ENCODE measurements at places on chromosomes 11 and 22.

GRCh38 chr11:44532809-44533208, 32.7 kb upstream of the CD82 start:
- DNase-seq = no peak

DNA sequence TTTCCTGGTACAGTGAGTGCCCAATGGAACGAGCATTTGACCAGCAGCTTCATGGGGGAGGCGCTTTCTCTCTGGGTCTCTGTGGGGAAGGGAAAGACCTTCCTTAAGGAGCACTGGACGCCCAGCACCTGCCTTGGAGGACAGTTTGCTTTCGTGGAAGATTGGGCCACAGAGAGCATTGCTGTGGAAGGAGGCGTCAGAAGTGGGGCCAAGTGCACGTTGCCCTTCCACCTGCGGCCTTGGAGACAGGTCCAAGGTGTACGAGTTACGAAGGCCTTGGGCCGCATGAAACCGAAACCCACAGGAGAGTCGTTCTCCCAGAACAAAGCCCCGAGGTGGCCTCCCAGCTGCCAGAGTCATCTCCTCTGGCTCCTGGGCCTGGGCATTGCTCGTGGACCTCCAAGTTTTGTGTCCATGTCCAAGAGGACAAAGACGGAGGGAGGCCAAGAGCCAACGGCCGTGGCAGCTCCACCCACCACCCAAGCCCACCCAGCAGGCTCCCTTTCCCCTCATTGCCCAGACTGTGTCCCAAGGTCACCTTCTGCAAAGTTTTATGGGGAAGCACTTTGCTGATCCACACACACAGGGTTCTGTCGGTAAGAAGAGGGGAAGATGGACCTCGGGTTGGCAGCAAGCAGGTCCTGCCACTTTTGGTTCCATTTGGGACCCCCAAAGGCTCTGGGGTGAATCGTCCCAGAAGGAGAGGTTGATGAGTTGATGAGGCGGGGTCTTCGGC, 5.8 kb upstream of the NLRP6 start:
- peak; percentile 28 for DNase-seq

DNA sequence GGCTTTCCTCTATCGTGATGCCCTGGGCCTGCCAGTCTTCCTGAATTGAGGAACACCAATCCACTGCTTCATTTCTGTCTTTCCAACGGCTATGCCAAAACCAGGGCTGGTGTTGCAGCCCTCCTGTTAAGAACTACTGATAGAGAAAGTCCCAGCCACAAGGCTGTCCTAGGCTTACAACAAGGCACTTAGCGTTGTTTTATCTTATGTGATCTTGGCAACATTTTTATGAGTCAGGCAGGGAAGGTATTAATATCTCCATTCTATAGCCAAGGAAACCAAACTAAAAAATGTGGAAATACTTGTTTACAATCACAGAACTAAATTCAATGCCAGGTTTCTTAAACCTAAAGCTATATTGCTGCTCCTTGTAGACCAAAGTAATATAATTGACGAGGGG, 89.9 kb upstream of the AMOTL1 start:
- no peak for DNase-seq

- DNase-seq = no peak
These were observed 201.4 kb downstream of the BLID start for GRCh38 chr11:121914508-121915059.

DNA sequence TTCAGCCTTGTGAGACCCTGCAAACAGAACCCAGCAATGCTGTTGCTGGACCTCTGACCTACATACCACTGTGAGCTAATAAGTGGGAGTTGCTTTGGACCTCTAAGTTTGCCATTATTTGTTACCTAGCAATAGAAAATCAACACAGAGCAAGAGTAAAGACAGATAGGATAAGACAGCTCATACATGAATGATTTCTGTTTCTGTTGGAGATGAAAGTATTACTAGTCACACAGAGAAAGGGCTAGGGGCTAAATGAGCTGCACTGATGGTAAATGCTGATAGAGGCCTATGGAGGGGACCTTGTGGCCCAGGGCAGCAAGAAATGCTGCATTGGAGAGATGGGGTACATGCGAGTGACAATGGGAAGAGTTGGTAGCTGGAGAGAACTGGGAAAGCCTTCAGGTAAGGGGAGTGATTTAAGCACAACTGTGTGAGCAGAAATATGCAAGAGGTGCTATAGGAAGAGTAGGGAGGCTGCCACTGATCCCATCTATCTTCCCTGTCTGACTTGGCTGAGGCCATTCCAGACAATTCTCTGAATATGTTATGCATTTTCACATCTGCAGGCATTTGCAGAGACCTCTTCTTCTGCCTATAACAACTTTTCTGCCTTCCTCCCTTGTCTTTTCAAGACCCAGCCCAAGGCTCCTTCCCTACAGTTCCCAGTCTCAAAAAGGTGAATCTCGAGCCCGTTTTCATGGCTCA, 46.1 kb upstream of the SYN3 start:
- DNase-seq = no peak

GRCh38 chr11:118763041-118763440, 27.9 kb downstream of the DDX6 start:
- DNase-seq = no peak

DNA sequence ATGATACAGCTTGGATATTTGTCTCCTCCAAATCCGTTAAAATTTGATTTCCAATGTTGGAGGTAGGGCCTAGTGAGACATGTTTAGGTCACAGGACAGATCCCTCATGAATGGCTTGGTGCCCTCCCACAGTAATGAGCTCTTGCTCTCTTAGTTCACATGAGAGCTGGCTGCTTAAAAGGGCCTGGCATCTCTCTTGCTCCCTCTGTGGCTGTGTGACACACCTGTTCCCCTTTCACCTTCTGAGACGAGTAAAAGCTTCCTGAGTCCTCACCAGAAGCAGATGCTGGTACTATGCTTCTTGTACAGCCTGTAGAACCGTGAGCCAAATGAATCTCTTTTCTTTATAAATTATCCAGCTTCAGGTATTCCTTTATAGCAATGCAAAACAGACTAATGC, 3.5 kb downstream of the VPS37C start:
- DNase-seq = no peak

DNA sequence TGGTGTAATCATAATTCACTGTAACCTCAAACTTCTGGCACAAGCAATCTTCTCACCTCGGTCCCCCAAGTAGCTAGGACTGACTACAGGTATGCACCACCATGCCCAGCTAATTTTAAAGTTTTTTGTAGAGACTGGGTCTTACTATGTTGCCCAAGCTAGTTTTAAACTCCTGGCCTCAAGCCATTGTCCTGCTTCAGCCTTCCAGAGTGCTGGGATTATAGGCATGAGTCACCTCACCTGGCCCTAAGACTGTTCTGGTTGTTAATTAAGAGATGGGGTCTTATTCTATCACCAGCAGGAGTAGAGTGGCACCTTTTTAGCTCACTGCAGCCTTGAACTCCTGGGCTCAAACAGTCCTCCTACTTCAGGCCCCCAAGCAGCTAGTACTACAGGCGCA, 52.0 kb upstream of the DEPDC7 start:
- DNase-seq = no peak

- no peak for DNase-seq
These were observed 61.9 kb downstream of the TSPAN18 start for GRCh38 chr11:44788536-44789261.

GRCh38 chr11:117861151-117862018, 15.1 kb downstream of the FXYD6 start:
- DNase-seq = no peak

DNA sequence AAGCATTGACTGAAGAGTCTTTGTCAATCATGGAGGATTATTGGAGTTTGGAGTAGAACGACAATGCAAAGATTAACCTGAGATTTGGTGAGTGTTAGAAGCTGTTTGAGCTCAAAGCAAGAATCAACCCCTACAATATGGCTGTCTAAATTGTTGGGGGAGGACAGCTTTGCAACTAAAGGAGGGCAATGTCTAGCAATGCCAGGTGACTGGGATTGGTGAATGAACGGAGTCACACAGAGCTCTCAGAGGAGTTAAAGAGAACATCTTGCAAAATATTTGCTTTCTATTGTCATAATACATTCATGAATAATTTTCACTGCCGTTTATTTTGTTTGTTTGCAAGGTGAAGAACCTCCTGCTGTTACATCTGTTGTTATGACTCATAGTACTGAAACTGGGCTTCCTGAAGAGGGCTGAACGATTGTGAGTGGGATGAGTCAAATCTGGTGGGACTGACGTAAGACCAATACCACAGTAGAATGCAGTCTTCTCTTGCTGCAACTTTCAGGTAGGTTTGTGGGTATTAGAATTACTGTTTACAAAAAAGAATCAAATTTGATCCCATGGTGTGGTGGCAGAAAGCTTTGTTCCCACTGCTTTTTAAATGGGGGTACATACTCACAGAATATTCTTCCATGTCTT, 281.9 kb downstream of the CADM1 start:
- no peak for DNase-seq

- DNase-seq = no peak
These were observed 1312.9 kb downstream of the FAM181B start for GRCh38 chr11:81420668-81421250.

DNA sequence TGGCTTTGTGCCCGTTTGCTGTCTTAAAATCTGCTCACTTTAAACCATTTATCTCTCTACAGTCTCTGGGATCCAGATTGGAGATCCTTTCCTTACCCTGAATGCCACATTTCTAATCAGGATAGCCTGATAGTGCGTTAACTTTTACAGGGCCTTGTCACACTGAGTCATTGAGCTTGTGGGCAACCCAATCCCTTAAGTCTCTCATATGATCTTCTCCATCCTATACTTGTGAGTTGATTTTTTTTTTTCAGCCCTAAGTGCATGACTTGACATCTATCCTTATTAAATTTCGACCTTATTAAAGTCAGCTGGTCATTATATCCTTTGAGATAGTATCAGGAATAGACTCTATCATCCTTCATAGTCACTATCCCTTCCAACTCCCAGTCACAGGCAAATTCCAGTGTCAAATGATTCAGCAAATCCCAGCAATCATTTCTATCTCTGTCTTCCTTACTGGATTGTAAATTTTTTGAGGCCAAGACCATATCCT, 57.7 kb downstream of the TEAD1 start:
- no peak for DNase-seq

DNA sequence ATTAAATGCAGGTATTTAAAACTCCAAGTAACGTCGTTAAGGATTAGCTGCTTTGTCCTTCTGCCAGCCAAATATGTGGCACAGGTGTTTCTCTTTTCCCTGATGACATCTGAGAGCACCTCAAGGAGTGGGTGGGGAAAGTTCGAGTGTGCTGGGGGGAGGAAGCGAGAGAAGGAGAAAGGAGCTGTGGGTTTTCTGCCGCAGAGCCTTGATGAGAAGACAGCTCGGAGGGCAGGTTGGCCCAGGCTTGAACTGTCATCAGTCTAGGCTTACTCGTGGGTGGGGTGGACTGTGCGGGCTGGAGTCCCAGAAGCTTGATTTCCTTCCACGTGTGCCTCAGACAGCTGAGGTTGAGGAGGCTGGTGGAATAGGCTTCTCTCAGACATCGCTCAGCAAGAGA, 15.2 kb upstream of the SORL1-AS1 start:
- DNase-seq = peak; percentile 54

GRCh38 chr11:99489581-99489980, 468.8 kb downstream of the CNTN5 start:
- no peak for DNase-seq

- DNase-seq = peak; percentile 56
These were observed 34.2 kb downstream of the MRGPRD start for GRCh38 chr11:68946416-68947090.

DNA sequence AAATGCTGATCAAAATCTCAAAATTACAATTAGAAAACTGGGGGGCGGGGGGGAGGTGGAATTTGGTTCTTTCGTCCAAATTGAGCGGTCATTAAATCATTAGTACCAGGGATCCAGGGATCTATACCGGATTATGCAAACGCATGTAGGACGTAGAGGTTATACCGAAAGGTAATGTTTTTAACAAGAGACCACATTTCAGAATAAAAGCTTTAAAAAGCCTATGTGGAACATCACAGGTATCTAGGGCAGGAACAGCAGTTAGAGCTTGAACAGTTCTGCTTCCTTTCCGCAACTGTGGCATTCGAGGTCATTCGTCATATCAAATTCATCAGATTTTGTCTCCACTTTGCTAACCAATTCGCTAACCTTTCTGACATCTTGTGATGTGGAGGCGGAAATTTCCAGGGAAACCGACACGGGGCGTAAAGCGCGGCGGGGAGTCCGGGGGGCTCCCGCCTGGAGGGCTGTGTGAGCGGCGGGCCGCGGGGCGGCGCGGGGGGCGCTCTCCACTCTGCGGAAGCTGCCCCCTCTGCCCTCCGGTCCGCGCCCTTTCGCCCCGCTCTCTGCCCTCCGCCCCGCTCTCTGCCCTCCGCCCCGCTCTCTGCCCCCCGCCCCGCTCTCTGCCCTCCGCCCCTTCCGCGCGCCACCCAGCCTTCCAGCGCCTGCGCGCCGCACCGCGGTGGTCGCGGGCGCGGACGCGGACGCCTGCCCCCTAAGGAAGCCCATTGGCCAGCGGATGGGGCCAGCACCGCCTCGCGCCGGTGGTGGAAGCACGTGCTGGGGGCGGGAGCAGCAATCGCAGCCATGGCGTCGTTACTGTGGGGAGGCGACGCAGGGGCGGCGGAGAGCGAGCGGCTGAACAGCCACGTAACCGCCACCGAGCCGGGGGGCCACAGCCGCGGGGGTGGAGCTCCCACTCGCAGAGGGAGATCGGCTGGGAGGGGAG, at the start of gene DDX25:
Gene DDX25 (plus strand): TSS at position 798 of the 949 bp plus-strand sequence. CDS start 10 bp downstream, at position 808.
- DNase-seq = no peak

GRCh38 chr11:110077831-110078325, 15.3 kb upstream of the ZC3H12C start:
- no peak for DNase-seq

- no peak for DNase-seq
These were observed 30.5 kb upstream of the PHOX2A start for GRCh38 chr11:72274435-72274834.

GRCh38 chr11:79276736-79277325, 164.0 kb downstream of the TENM4 start:
- no peak for DNase-seq

DNA sequence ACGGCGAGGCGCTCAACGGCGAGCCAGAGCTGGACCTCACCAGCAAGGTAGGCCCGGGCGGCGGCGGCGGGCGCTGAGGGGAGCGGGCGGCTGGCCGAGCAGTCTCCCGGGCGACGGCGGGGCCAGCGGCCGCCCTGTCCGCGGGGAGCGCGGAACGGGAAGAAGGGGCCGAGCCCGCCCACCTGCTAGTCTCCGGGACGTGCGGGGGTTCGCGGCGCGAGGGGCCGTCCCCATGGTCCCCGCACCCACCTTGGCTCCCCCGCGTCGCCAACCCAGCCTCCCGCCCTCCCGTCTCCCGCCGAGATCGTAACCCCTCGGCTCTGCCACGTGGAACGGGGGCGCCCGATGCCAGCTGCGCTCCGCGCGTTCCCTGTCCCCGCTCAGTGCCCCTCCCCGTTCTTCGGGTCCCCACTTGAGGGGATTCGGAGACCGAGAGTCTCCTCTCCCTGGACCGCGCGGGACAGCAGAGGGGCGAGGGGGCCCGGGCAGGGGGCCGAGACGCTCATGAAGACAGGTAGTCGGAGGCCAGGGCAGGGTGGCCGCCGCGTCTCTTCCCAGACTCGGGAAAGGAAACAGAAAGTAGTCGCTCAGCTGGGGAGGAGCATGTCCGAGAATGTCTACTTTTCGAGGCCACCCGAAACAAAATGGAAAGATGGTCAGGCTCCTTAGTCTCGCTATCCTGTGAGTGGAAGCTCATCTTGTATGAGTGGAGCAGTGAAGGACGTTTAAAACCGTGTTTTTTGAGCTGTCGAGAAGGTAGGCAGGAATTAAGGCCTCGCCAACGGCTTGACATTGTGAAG, 557 bp downstream of the GTPBP1 start:
- DNase-seq = peak; percentile 94

GRCh38 chr11:119367661-119368120, 13.8 kb downstream of the USP2 start:
- DNase-seq = no peak

All from upper lobe of left lung (tissue), 6 donors.